ENCODE measurements at places on chromosomes 7 and 10.

DNA sequence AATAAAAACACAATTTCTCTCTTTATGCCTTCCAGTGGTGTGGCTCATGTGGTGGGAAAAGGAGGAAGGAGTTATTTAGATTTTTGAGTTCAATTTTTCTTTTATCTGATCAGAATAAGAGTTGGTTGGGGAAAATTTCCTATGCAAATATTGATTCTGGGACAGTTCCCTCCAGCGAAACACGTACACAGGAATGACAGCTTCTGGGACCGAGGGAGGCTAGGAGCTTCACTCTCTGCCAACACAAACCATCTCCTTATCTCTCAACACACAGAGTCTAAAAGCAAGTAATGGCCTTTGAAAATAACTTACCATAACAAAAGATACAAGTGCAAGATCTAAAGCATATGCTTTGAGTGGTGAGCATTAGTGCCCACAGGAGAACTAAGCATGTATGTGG lies 122.7 kb downstream of the RAPGEF5 start:
- DNase-seq: no peak

DNA sequence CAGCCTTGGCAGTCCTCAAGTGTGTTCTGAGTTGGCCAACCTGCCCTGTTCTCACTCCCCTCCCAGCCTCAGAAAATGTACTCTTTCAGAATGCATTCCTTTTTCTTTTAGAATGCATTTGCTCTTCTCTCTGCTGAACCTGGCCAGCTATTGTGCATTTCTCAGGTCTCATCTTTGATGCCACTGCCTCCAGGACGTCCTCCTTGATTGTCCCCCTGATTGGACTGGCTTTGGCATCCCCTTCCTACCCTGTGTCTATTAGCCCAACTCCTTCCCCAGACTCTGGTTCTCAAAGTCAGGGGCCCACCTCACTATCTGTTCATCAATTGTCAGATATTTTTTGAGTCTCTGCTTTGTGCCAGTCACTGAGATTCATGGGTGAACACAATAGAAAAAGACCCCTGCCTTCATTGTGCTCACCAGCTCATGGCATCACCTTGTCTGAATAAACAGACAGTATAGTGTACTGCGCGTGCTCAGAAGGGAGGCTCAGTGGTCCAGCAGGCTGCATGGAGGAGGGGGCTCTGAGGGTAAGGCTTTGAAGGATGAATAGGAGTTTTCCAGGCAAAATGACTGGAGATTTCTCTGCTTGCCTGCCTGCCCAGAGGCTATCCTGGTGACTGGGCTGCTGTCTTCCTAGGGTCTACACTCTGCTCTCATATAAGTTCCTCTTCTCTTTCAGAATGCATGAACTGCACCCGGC lies 96.5 kb downstream of the MYL10 start:
- DNase-seq: no peak

GRCh38 chr7:31465285-31465684 lies 48.6 kb upstream of the ITPRID1 start:
- no peak for DNase-seq

DNA sequence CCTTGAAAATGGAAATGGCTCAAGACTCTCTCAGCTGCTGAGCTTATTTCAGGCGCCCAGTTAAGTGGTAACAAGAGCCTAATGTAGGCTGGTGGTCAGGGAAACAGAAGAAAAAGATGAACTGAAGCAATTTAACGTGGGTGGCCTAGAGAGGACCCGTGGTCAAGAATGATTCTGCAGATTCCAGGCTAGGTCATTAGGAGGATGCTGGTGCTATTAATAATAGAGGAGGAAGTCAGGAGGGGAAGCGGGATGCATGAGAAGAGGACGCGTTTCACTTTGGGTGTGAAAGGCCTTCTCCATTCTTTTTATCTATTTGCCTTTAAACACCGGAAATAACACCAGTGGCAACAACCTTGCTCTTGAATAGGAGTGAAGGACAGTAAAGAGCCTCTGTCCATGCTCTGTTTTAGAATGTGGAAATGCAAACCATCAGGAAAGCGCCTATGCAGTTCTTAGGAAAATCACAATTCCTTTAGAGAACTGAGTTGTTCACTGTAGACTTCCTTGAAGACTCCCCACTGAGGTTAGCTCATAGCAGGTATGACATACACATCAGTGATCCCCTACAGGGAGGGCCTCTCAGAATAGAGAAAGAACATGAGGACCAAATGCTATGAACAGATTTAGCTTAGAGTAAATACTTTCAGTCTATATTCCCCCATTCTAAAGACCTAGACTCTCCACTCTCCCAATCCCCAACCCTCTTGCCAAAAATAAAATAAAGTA lies 8.6 kb downstream of the LIPA start:
- no peak for DNase-seq

DNA sequence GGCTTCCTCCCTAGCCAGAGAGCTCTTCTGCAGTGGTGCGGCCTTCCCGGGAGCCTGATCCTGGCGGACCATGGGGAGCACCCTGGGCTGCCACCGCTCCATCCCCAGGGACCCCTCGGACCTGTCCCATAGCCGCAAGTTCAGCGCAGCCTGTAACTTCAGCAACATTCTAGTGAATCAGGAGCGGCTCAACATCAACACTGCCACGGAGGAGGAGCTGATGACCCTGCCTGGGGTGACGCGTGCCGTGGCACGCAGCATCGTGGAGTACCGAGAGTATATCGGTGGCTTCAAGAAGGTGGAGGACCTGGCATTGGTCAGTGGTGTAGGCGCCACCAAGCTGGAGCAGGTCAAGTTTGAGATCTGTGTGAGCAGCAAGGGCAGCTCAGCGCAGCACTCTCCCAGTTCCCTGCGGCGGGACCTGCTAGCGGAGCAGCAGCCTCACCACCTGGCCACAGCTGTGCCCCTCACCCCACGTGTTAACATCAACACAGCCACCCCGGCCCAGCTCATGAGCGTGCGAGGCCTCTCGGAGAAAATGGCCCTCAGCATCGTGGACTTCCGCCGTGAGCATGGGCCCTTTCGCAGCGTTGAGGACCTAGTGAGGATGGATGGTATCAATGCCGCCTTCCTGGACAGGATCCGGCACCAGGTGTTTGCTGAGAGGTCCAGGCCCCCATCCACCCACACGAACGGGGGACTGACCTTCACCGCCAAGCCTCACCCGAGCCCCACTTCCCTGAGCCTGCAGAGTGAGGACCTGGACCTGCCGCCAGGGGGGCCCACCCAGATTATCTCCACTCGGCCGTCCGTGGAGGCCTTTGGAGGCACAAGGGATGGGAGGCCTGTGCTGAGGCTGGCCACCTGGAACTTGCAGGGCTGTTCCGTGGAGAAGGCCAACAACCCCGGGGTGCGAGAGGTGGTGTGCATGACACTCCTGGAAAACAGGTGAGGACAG lies 1.5 kb downstream of the EEPD1 start:
- no peak for DNase-seq

DNA sequence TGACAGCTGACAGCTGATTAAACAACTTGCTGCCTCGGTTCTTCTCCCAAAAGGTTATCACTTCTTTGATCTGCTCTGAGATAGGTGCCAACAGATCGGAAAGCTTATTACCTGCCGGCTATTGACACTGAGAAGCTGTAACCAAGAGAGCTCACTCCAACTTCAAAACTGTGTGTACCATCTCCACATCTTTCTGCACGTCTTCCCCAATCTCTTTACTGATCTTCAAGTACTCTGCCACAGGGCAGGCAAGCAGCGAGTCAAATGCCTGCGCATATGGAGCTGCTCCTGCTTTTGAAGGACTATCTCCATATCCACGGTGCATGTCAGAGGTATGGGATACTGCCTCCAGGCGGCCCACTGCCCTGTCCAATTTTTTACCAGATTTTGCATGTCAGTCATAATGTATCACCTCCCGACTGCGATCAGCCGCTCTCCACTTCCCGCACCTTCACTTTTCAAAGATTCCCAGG lies 352 bp upstream of the ZNF485 start:
- DNase-seq: no peak

- no peak for DNase-seq
These were observed 420.8 kb downstream of the PHF14 start for GRCh38 chr7:11394438-11394837.

Measured in stimulated activated CD4-positive, alpha-beta T cell treated with anti-CD3 and anti-CD28 coated beads, Interleukin-1b, Interleukin-23, amount 100 ng/mL, for 1 hour (primary cell).